Colonic mucosa (tissue), 4 donors: ENCODE measurements at places on chromosomes 4 and X. TPM values are rescaled to one million over a fixed set of nuclear protein-coding genes. Genes with fewer than 3 reads are reported as not detected.

Gene WDR13
- total RNA-seq, result 90.4 TPM

DNA sequence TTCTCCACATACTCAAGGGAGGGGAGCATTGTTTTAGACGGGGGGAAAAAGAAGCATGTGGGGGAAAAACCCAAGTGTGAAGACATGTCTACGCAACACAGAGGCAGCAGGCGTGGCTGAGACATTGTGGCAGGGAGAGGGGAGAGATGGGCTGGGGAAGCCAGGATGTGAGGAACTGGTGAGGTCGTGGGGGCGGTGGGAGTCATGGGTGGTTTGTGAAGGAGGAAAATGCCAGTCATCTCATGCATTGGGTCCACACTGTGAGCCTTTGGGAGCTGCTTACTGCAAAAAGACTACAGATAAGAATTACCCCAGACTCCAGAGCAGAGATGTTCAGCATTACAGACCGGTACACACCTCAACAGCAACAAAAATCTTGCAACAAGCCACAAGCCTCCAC is 2.1 kb downstream of the JAKMIP1 start:
- no peak for DNase-seq

- peak; percentile 62 for DNase-seq
These were observed 107.4 kb downstream of the FAM13A start for GRCh38 chr4:88949605-88950004.

DNA sequence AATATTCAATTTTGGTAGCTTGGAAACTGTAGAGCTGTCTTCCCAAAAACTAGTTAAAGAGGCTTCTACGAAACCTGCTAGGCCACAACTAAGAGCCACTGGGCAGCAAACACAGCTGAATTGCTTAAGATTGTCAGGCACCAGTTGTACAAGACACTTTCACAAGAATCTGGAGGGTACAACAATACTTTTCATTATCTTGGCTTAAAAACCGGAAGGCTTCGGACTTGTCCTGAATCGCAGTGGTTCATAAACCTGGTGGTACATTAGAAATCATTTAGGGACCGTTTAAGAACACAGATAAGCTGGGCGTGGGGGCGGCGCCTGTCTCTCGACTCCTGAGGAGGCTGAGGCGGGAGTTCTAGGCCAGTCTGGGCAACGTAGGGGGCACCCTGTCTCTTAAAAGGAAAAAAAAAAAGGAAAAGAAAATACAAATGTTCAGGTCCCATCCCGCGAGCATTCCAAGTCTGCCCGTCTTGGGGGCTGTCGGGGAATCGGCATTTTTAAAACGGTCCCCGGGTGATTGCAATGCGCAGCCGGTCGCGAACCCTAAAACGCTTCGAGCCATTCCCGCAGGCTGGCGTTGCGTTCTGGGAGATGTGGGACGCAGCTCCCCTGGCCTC is 763 bp downstream of the PYURF start:
- peak; percentile 47 for DNase-seq

DNA sequence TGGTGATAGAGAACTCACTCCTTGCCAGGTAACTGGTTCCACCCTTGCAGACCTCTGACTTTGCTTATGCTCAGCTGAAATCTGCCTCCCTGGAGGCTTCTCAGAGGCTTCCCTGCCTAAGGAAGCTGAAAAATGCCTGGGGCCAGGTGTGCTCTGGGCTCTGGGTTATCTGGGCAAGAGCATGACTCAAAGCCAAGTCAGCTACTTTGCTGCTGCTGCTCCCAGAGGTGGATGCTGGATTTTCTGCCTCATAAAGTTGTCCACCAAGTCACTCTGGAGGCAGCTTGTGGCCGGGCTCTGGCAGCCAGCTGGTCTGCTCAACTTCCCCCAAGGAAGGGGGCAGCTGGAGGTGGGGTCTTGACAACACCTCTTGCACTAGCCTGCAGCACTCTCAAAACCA is 132.7 kb downstream of the PJA1 start:
- DNase-seq, result no peak

DNA sequence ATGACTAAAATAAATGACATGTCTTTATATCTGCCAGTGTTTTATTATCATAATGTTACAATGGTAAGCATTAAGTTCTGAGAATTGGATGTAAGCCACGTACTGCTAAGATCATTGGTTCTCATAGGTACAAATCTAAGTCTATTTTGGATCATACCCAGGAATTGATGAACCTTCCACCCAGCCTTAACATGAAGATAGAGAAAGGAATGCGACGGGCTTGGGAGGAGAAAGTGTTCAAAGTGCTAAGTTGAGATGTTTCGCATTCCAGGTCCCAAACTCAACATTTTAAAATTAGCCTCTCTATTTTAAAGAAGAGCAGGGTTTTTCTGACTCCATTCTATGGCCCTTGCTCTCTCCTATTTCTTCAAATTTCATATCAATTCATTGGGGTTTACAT is 54.9 kb upstream of the FRAS1 start:
- DNase-seq, result no peak

DNA sequence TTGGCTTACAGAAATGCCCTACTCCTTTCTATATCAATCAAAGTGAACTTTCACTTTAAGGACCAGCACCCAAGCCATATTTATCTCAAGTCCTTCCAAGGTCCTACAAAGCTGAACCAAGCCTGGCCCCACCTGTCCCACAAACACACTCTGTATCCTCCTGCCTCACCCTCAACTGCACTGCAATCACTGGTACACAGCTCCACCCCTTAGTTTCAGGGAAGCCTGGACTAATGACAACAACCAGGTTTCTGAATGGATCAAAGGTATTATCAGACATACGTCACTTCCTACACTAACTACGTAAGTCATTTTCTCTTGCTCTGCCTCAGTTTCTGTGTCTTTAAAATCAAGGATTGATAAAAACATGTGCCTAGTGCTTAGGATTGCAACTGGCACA is 205.6 kb upstream of the HS3ST1 start:
- peak; percentile 66 for DNase-seq
